Inflammatory macrophage treated with lipopolysaccharide for 1 hour (primary cell): ENCODE measurements at places on chromosomes 5 and 9.

DNA sequence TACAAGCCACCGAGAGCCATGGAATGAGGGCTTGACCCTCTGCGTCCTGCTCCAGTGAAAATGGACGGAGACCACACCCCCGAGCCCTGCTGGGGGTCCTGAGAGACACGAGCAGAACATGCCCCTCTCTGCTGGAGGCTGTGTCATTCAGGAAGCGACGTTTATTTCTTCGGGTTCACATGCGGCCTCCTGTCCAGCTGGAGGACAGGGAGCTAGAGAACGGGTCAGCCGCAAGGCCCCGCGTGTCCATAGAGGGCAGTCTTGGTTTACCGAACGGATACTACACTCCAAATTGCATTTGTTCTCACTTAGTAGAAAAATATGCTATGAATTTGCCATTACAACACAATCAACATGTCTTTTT, 36.1 kb downstream of the MRPL36 start:
- DNase-seq, result peak; percentile 11

GRCh38 chr5:120684213-120684612, 220.1 kb downstream of the PRR16 start:
- no peak for DNase-seq

GRCh38 chr9:5976674-5977397, 38.6 kb downstream of the RANBP6 start:
- DNase-seq, result peak; percentile 15

- DNase-seq, result no peak
Observed at GRCh38 chr5:53922508-53923498, 362.4 kb downstream of the NDUFS4 start.

- DNase-seq, result peak; percentile 60
Observed at GRCh38 chr5:61245486-61245885, 83.2 kb upstream of the SMIM15 start.

- DNase-seq, result no peak
Observed at GRCh38 chr9:37001459-37001858, 32.6 kb downstream of the PAX5 start.

DNA sequence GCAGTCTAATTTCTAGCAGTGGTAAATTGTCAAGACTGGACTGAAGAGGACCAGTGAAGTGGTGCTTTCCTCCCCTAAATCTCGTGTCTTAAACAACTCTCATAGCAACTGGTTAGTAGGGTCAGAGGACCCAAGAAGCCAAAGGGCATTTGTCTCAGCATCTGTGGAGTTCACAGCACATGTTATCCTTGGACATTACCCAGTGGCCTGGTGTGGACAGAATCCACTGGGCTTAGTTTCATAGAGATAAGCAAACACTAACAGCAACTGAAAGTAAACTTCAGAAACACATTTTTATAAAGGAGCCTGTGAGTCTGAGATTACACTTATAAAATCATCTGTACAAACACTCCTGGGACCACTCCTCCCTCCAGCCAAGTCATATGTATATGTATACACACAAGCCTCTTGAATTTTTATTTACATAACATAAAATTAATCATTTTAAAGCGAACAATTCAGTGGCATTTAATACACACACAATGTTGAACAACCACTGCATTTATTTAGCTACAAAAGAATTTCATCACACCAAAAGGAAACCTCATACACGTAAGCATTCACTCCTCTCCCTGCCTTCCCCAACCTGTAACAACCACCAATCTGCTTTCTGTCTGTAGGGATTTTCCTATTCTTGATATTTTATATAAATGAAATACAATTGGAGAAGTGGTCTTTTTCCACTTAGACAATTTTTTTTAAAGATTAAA, 457.8 kb downstream of the RASEF start:
- no peak for DNase-seq

DNA sequence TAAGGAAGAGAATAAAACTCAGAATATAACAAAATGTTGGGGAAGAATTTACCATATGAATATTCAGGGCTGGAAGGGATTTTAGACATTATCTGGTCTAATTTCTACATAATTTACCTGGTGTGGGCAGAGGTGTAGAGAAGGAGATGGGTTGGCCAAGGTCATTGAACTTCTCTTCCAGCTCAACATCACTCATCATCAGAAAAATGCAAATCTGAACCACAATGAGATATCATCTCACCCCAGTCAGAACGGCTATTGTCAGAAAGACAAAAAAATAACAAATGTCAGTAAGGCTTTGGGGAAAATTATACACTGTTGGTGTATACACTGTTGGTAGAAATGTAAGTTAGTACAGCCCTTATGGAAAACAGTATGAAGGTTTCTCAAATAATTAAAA, 121.7 kb downstream of the PTTG1 start:
- DNase-seq, result no peak

GRCh38 chr9:3873818-3874217, 348.0 kb upstream of the RFX3 start:
- DNase-seq, result no peak

DNA sequence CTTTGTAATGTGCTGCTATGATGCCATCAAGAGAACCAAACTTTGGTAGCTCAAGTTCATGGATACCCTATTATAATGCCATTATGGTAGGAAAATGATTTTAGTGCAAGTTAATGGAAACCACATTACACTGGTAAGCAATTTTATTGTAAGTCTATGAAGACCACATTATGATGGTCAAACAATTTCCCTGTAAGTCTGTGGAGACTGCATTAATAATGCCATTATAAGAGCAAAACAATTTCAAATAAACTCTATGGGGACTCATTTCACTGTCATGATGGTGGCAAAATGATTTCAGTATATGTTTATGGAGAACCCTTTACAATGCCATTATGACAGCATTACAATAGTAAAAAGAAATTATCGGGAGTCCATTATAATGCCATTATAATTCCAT, 602.0 kb upstream of the MEF2C start:
- no peak for DNase-seq

DNA sequence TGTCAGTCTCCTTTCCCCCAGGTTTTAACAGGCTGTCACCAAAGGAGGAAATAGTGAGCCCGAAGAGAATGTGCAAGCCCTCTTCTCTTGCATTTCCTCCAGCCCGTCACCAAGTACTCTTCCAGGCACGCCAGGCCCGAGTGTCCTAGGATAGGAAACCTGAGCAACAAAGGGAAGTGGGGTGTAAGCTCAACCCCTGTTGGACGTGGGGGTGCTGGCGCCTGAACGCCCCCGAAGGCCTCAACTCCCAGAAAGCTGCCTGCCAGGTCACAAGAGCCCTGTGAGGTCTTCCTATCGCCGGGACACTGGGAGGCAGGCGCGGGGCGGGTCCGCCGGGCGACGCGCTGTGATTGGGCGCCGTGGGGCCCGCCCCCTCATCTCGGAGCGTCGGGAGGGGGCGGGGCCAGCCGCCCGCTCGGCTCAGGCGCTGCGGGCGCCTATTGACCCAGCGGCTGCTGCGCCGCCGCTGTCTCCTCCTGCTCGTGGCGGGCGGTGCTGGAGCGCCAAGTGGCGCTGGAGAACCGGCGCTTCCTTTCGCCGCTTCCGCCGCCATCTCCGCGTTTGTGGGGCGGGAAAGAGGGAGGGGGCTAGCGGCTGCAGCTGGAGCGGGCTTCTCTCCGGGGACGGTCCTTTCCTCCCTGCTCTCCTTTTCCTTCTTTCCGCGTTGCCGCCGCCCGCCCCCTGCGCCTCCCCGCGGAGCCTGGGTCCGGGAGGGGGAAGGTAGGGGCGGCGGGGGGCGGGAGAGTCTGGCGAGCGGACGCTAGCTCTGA, 572 bp upstream of the MAN2A1 start:
- DNase-seq, result peak; percentile 93

- no peak for DNase-seq
Observed at GRCh38 chr5:172766287-172767108, 4.5 kb downstream of the DUSP1 start.

GRCh38 chr5:100551183-100551582, 16.0 kb downstream of the FAM174A start:
- DNase-seq, result no peak

DNA sequence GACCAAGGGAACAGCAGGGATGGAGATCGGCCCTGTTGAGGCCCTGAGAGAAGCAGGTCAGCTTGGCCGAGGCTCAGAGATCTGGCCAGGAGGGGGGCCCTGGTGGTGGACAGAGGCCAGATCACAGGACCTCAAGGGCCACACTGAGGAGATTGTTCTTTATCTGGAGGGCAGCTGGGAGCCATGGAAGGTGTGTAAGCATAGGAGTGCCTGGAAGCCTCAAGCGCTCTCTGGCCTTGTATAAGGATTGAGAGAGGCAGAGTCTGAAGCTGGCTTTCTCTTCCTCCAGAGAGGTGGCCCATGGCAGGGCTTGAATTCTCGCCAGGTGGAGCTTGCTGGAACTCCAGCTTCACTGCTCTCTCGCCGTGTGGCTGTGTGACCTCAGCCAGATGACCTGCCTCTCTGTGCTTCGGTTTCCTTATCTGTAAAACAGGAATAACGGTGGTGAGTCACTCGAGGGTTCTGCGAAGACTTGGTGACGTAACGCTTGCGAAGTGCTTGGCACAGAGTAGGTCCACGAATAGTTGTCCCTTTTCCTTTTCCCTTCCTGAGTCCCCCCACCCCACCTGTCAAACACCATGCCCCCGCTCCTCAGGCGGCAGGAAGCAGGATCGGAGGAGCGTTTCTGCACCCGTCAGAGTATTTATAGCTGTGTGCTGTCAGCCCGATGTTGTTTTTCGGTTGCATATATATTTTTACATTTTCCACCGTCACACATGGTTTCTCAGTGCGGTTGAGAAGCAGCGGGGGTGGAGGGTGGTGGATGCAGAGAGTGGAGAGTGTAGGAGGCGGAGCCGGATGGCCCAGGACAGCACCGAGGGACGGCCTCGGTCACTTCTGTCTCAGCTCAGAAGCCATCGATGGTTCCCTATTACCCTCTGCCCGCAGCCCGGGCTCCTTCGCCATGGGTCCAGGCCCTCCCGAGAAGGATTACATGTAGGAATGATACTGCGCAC, 17.0 kb upstream of the CRB2 start:
- peak; percentile 87 for DNase-seq

DNA sequence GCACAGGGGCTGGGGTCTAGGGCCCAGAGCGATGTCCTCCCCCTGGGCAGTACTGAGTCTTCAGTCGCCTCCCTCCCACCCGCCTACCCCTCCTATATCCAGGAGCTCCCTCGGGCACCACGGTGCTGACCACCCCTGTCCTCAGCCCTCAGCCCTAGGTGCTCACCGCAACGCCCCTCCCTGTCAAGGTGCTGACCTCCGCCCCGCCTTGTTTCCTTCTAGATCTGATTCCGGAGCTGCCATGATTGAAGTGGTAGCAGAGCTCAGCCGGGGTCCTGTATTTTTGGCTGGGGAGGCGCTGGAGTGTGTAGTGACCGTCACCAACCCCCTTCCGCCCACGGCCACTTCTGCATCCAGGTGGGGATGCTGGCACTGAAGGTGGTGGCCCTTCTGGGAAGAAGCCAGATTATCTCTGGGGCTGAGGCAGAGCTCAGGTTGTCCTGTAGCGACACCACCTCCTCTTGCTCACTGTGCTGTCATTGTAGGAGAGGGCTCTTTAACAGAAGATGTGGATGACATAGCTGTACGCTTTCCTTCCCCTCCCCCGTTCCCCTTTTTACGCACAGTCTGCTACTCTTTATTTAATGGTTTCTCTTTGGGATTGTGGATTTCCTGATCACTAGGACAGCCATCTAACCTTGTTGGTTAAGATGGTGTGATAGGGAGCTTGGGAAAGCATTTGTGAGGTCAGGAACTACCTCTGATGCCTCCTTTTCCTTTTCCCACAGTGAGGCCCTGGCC, 598 bp downstream of the RGP1 start:
- DNase-seq, result peak; percentile 18

DNA sequence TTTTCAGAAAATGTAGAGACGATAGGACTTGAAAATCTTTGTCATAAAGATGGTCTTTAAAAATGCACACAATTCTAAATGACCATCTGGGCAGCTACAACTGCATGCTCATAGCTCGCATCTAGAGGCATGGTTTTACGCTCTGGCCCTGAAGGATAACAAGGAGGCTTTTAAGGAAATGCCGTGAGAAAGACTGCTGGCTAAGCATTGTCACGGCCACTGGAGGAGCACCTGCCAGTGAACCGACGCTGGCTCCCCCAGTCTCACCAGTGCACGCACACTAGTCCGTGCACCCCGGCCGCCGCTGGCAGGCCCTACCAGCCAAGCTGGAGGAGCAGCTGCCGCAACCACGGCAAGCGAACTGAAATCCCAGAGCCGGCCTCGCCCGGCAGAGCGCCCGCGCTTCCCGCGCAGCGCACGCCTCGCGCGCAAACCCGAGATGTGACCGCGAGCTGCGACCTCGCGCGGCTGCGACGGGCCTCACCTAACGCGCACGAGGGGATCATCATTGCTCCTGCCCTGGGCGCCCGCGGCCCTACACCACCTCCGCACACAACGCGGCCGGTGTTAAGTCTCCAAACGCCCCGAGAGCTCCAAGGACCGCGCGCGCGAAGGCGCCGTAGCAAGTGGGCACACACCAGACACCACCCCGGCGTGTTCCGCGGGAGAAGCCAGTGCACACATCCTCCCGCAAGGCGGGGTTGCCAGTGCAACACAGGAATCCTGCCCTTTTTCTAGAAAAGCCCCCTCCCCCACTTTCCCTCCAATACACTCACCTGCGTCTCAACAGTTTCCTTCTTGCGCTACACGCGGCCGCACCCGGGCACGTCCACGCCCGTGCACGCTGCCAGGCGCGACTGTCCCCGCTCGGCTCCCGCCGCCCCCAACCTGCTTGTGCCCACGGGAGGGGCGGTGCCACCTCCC, 5.3 kb downstream of the ELAVL2 start:
- no peak for DNase-seq

- no peak for DNase-seq
Observed at GRCh38 chr5:5686356-5686755, 263.9 kb downstream of the ICE1 start.

GRCh38 chr9:92493749-92494387, 11.6 kb upstream of the ASPN start:
- DNase-seq, result no peak

DNA sequence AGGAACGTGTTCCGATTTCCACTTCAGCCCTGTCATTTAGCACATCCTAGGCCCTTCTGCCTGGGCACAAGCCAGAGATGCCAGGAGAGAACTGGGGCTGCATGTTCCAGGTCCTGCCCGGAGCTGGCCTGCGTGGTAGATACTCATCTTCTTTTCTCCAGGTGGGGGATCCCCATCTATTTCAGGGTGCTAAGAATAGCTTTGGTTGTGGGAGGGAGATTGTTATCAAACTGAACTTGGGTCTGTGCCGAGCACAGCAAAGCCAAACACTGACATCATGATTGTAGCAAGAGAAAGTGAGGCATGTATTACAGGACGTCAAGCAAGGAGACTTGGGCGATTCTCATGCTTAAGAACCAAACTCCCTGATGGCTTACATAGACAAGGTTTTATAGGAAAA, 18.2 kb downstream of the C9orf153 start:
- DNase-seq, result no peak

GRCh38 chr9:5040730-5041389, 55.8 kb downstream of the JAK2 start:
- DNase-seq, result no peak

- DNase-seq, result no peak
Observed at GRCh38 chr5:69431424-69432303, 16.7 kb downstream of the MARVELD2 start.

- no peak for DNase-seq
Observed at GRCh38 chr9:21958833-21959232, 35.4 kb downstream of the CDKN2A start.
